Activated CD4-positive, alpha-beta memory T cell treated with anti-CD3 and anti-CD28 coated beads for 36 hours (primary cell): ENCODE measurements at places on chromosomes 4 and X. TPM values are rescaled to one million over a fixed set of nuclear protein-coding genes. Genes with fewer than 3 reads are reported as not detected.

DNA sequence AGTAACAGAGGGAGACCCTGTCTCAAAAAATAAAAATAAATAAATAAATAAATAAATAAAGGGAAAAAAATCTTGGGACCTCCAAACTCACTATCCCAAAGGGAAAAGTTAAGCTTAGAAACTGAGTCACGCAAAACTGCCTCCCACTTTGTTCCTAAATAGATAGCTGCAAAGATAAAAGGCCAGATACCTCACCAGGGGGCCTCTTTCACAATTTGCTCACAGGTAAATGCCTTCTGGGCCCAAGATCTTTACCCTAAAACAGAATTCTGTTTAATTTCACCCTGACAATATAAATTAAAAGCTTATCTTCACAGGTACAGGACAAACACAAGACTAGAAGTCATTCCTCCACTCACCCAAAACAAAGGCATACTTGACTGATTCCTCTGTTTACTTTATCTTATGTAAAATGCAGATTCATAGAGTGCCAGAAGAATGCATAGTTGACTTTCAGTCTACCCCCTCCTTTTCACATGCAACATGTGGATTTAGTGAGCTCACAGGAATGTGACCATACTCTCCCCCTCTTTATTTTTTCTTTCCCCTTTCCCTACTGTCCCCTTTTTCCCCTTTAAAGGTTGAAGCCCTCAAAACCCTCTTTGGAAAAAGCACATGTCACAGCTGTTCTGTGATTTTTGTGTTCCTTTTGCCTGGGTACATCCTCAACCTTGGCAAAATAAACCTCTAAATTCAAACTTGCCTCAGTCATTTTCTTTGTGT, 23.4 kb downstream of the ELF2 start:
- no peak overlapping the region for H3K4me3 ChIP-seq
- no peak overlapping the region for H3K27ac ChIP-seq
- peaks cover 10% of the 10 kb centered on the region for H3K4me1 ChIP-seq
- DNase-seq, result no peak

GRCh38 chr4:15907430-15907829, 31.1 kb downstream of the FGFBP1 start:
- H3K4me1 ChIP-seq, result no peaks in the 10 kb centered on the region
- H3K36me3 ChIP-seq, result no peaks in the 10 kb centered on the region
- no peak for DNase-seq
- peaks cover 20% of the 10 kb centered on the region for H3K27me3 ChIP-seq

GRCh38 chr4:56622176-56622575, 58.9 kb downstream of the HOPX start:
- peaks cover 11% of the 10 kb centered on the region for H3K36me3 ChIP-seq
- no peaks in the 10 kb centered on the region for H3K4me1 ChIP-seq
- H3K27ac ChIP-seq, result no peak overlapping the region
- no peak for DNase-seq

DNA sequence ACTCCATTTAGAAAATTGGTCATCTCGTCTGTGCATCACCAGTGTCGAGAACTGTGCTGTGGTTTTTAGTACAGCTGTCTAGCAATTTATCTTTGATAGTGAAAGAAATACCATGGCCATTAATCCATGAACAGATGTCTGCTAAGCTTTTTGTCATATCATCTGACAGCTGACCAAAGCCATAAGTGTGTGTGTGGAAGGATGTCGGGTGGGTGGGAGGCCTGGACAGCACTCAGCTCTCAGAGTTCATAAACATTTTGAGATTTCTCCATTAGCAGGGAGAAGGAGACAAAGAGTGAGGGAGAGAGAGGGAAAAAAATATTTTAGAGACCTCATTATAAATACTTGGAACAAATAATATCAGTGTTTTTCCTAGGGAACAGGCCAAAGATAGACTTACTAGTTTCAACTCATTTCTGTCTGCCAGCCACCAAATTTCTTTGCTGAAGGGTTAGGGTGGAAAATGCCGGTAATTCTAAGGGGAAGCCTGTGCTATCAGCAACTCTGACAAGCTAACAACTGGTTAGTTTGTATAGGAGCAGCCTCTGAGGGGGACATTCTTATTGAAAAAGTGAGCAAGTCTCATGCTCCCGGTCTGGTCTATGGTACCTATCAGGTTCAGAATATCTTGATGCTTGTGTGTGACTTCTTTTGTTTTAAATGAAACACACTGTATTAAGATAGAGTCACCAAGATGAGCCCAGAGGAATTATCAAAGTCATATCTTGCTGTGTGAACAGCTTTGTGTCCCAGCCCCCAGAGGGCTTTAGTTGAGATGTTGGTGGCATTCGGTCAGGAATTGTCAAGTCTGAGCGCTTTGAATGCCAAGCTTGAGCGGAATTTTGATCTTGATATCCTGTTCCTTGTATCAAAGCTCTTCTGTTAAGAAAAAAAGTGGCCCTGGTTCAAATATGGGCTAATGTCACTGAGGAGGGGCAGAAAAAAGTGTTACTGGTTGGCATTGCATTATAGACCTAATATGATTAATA, 41.9 kb upstream of the PDLIM3 start:
- H3K27ac ChIP-seq, result no peak overlapping the region
- DNase-seq, result no peak
- H3K36me3 ChIP-seq, result no peaks in the 10 kb centered on the region
- H3K27me3 ChIP-seq, result peaks cover 12% of the 10 kb centered on the region
- no peak overlapping the region for H3K4me3 ChIP-seq
- H3K4me1 ChIP-seq, result no peaks in the 10 kb centered on the region

- no peaks in the 10 kb centered on the region for H3K27me3 ChIP-seq
- no peak overlapping the region for H3K4me3 ChIP-seq
- H3K27ac ChIP-seq, result no peak overlapping the region
- no peaks in the 10 kb centered on the region for H3K4me1 ChIP-seq
- DNase-seq, result no peak
These were observed 102.9 kb upstream of the PGRMC2 start for GRCh38 chr4:128390475-128390996.

GRCh38 chr4:183532821-183533220, 28.0 kb downstream of the ING2 start:
- H3K4me3 ChIP-seq, result no peak overlapping the region
- H3K27me3 ChIP-seq, result peaks cover 14% of the 10 kb centered on the region
- no peaks in the 10 kb centered on the region for H3K36me3 ChIP-seq
- no peak for DNase-seq

DNA sequence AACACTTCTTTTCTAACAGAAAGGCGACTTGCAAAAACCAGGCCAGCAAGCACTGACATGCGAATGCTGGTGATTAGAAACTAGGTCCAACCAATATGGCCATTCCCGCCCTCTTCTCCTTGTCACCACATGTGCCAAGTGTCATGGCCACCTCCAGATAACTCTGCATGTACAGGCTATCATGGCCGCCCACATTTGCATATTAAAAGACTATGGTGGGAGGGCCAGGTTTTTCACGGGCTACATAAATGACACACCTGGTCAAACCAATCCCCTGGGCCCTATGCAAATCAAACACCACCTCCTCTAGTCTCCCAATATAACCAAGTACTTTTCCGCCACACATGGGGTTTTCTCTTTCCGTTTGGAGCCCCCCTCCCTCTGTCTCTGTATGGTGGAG, 40.1 kb downstream of the NUDT11 start:
- H3K27me3 ChIP-seq, result no peaks in the 10 kb centered on the region
- no peak overlapping the region for H3K4me3 ChIP-seq
- no peak for DNase-seq
- no peaks in the 10 kb centered on the region for H3K36me3 ChIP-seq
- no peak overlapping the region for H3K27ac ChIP-seq

GRCh38 chr4:77095101-77095821, 19.5 kb upstream of the CCNI start:
- H3K4me1 ChIP-seq, result peaks cover 14% of the 10 kb centered on the region
- H3K36me3 ChIP-seq, result no peaks in the 10 kb centered on the region
- H3K4me3 ChIP-seq, result no peak overlapping the region
- H3K27me3 ChIP-seq, result no peaks in the 10 kb centered on the region

DNA sequence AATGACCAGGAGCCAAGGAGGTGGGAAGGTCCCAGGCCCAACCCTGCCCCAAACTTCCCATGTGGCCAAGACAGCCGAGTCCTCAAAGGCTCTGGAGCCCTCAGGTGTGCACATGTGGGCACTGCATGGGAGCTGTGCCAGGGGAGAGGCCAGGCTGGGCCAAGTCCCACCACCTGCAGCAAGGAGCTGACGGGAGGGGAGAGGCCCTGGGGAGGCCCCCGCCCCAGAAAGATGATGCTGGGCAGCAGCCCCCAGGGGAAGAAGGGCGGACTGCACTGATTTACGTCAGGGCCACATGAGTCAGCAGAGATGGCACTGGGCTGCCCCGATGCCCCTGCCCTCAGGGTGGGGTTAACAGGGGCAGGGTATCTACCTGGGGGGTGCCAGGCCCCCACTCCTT, 1.4 kb downstream of the L1CAM start:
- H3K4me3 ChIP-seq, result no peak overlapping the region
- peak; percentile 34 for DNase-seq
- no peaks in the 10 kb centered on the region for H3K4me1 ChIP-seq
- H3K27me3 ChIP-seq, result peaks cover 9% of the 10 kb centered on the region

- H3K4me1 ChIP-seq, result no peaks in the 10 kb centered on the region
- H3K27ac ChIP-seq, result no peak overlapping the region
- DNase-seq, result no peak
- no peaks in the 10 kb centered on the region for H3K36me3 ChIP-seq
These were observed 155.7 kb upstream of the JADE1 start for GRCh38 chr4:128653527-128654444.

DNA sequence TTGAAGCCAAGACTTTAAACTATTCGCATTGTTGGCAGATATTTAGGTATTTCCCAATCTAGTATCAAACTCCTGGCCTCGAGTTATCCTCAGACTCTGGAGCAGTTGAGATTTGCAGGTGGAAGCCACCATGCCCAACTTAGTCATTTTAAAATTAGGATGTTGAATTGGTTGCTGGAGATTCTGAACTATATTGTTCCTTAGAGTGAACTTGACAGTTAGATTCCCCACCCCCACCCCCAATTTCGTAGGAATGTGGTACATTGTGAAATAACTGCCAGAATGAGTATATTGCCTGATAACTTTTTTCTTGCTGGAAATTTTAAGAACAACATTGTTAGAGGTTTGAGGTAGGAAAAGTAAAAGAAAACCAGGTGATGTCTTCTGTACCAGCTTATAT, 2.3 kb downstream of the NOCT start:
- no peak for DNase-seq
- peak overlapping the region; percentile 6 for H3K4me3 ChIP-seq
- peak overlapping the region; percentile 42 for H3K27ac ChIP-seq
- peaks cover 14% of the 10 kb centered on the region for H3K36me3 ChIP-seq

DNA sequence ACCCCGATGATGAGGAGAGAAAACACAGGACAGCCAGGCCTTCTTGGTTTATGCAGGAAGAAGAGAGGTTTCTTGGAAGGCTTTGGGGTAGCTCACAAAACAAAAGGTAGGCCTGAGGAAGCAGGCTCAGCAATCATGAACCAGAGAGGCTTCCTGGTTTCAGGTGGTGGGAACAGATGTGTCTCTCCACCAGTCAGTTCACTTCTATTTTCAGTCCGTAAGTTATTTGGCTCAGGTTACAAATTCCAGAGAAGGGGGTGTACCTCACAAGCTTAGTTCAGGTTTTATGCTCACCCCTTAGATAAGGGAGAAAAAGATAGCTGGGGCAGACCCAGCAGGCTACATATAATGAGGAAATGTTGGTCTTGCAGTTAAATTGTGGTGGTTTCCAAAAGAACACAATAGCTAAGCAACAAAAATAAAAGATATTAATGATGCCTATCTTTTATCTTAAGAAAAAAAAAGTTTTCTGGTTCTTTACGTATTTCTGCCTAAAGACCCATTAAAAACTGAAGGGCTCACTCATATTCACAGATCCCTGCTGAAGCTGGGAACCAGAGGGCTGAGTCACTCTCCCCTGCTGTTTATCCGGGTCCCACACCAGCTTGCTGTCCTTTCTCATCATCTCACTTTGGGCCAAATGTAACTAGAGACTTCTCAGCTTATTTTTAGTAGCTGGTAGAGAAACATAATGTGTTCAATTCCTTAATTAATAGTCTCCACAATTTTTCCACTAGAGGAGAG, 177.0 kb downstream of the CAMK2D start:
- no peaks in the 10 kb centered on the region for H3K27me3 ChIP-seq
- peaks cover 23% of the 10 kb centered on the region for H3K36me3 ChIP-seq
- H3K4me3 ChIP-seq, result no peak overlapping the region
- peaks cover 22% of the 10 kb centered on the region for H3K4me1 ChIP-seq
- no peak overlapping the region for H3K27ac ChIP-seq
- DNase-seq, result no peak

- no peak overlapping the region for H3K27ac ChIP-seq
- no peaks in the 10 kb centered on the region for H3K4me1 ChIP-seq
These were observed 706.4 kb downstream of the SMARCA1 start for GRCh38 chrX:128816919-128817318.

DNA sequence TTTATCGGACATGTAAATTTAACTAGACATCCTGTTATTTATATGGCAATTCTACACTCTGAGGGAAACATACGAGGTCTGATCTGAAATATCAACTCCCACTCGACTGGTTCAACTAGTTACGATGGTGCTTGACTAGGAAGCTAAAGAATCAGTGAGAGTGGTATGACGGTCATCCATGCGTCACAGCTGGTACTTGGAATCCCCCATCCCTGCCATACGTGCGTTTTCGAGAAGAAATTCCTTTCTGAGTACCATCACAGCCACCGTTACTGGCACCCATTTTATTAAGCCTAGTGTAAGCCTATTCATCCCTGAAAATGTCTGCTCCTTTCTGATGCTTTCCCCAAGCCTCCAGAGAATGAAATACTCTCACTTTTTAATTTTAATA, 695 bp upstream of the PIGA start:
- peaks cover 13% of the 10 kb centered on the region for H3K4me1 ChIP-seq
- H3K36me3 ChIP-seq, result peaks cover 4% of the 10 kb centered on the region
- peak overlapping the region; percentile 90 for H3K4me3 ChIP-seq

GRCh38 chrX:29530501-29530900, 684.9 kb upstream of the MAGEB2 start:
- H3K27me3 ChIP-seq, result no peaks in the 10 kb centered on the region

GRCh38 chr4:64799751-64800150, 390.5 kb upstream of the TECRL start:
- no peaks in the 10 kb centered on the region for H3K36me3 ChIP-seq
- H3K4me1 ChIP-seq, result no peaks in the 10 kb centered on the region
- no peak for DNase-seq
- no peak overlapping the region for H3K27ac ChIP-seq
- H3K27me3 ChIP-seq, result no peaks in the 10 kb centered on the region

DNA sequence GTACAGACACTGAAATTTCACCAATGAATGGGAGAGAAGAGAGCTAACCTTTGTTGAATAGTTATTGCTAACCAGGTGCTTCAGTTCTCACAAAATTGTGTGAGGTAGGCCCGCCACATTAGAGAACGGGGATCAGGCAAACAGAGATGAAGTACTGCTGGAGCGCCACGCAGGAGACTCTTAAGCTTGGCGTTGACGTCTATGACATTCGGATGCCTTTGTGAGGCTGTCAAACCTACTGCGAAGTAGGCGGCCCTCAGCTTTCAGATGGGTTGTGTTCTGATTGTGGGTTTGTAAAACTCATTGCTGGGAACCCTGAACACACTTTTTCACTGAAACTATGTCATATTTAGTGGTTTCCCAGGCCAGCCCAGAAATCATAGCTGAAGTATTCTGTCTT, 173.6 kb downstream of the CBR4 start:
- no peaks in the 10 kb centered on the region for H3K36me3 ChIP-seq
- H3K27me3 ChIP-seq, result peaks cover 48% of the 10 kb centered on the region
- peak; percentile 23 for DNase-seq

GRCh38 chr4:38560768-38561558, 103.0 kb upstream of the KLF3 start:
- peaks cover 15% of the 10 kb centered on the region for H3K27me3 ChIP-seq
- peak; percentile 58 for DNase-seq
- H3K36me3 ChIP-seq, result peaks cover 1% of the 10 kb centered on the region
- H3K27ac ChIP-seq, result no peak overlapping the region
- peaks cover 18% of the 10 kb centered on the region for H3K4me1 ChIP-seq
- H3K4me3 ChIP-seq, result no peak overlapping the region

CT45A8 gene
- not detected for total RNA-seq

PPEF1 gene
- total RNA-seq, result not detected

P2RY8 gene
- total RNA-seq, result 30.2 TPM

NDST3 gene
- not detected for total RNA-seq

MAGEC3 gene
- total RNA-seq, result not detected

ITGB1BP2 gene
- total RNA-seq, result 5.6 TPM

DMRTC1B gene
- not detected for total RNA-seq

TTC29 gene
- not detected for total RNA-seq
